OCI-M1 (cell line): ENCODE measurements at places on chromosomes 2 and 18.
A peak's percentile ranks its signal among the peaks of the same experiment; 100 is the strongest.

DNA sequence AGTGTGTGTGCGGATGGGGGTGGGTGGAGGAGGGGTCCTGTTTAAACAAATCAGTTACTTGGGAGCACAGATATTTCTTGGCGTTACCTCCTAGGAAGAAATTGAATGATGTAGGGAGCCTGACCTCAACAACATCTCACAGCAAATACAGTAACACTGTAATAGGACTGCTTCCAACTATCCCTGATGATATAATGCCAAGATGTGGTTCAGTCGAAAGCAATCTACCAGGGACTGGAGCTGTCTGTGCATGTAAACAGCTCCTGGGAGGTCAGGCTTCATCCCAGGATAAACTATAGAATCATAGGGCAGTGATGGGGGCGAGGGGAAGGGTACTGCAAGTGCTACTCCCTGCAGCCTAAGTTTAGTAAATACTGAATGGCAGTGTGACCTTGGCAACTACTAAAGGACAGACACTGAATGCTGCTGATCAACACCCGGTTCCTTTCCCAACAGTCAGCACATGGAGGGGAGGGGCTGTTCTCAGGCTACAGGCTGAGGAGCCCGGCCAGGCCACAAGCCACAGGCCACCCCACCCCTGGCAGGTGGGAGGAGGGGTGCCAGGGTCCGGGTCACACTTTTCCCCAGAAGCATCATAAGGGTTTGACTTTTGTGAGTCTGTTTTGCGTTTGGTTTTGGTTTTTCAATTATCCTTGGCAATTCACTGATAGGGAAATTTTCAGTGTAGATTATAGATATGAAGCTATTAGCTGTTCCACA lies 85.3 kb upstream of the ZNF397 start:
- peak; percentile 66 for DNase-seq

DNA sequence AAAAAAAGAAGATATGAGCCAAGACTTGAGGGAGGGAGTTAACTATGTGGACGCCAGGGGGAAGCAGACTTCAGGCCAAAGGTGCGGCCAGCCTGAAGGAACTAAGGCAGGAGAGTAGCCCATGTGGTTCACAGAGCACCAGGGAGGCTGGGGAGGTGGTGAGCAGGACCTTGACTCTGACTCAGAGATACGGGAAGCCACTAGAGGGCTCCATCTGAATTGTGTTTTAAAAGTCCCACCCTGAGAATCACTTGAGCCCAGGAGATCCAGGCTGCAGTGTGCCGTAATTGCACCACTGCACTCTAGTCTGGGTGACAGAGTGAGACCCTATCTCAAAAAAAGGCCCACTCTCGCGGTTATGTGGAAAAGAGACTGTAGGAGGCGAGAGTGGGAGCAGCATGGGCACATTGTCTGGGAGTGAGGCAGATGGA lies 12.3 kb downstream of the CEP192 start:
- peak; percentile 85 for DNase-seq

DNA sequence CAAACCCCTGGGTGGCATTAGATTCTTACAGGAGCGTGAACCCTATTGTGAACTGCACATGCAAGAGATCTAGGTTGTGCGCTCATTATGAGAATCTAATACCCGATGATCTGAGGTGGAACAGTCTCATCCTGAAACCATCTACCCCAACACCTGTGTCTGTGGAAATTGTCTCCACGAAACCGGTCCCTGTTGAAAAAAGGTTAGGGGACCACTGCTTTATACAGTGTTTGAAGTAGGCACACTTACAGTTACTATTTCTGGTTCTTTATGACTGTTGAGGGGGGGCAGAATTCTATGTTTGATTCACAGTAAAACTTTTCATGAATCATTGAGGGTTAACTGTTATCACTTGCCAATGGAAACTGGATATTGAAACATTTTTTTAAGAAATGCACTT lies 72.0 kb downstream of the RIF1 start:
- no peak for DNase-seq

DNA sequence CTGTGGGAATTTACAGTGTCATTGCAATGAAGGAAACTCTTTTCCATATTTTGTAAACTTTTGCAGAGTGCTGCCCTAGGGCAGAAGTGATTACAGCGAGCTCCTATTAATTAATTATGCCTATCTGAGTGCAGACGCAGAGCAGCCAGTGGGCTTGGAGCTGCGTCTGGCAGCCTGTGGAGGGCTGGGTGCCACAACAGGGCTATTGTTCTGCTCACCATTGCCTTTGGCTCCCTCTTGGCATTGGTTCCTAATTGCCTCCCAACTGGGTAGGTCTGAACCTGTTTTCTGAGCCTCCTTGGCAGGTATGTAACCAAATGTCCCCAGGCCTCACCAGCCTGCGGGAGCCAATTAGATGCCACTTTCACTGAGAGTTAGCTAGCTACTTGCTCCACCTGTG lies 25.6 kb upstream of the ITGB6 start:
- DNase-seq: no peak

DNA sequence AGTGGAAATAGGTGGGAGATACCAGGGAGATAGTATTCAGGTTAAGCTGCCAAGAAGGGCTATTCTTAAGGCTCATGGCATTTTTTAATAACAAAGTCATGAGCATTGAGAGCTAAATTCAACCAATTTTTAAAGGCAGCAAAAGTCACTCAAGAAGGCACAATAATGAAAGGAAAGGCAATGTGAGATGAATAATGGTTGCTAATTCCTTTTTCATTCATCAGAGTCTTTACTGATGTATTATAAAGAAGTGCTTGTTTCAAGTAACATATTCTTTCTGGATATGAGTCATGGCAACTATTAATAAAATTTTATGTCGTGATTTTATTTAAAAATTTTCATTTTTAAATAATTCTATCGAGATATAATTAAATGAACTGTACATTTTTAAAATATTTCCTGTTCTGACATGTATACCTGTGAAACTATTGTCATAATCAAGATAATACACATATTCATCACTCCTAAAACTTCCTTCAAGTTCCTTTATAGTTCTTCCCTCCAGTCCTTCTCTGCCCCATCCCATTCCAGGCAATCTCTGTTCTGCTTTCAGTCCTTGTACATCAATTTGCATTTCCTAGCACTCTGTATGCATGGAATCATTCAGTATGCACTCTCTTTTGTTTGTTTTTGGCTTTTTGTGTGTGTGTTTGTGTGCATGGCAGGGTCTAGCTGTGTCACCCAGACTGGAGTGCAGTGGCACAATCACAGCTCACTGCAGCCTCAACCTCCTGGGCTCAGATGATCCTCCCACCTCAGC lies 40.8 kb downstream of the VWC2L start:
- DNase-seq: no peak

DNA sequence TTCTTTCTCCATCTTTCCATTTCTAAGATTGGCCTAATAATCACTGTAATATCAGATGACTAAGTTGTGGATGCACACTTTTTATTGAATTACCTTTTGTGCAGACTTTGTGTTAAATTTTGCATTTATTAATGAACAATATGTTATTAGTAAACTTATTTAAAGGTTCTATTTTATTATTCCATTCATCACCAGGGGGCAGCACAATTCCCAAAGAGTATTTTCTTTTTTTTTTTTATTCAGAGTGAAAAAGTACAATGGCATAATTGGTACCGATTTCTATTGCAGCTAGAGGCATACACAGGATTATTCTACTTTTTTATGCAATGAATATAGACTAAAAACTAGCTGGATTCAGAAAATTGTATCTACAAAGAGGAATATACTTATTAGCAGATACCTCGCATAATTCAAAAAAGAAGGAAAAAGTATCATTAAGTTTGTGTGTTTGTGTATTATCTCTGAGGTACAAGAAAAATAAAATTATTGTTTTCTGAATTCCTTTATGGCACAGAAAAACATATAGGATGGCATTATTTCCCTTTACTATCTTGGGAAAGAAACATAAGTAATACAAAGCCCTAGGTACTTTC lies 390.6 kb downstream of the ERBB4 start:
- DNase-seq: peak; percentile 38

GRCh38 chr2:169036736-169037440 lies 5.8 kb upstream of the ABCB11 start:
- no peak for DNase-seq

DNA sequence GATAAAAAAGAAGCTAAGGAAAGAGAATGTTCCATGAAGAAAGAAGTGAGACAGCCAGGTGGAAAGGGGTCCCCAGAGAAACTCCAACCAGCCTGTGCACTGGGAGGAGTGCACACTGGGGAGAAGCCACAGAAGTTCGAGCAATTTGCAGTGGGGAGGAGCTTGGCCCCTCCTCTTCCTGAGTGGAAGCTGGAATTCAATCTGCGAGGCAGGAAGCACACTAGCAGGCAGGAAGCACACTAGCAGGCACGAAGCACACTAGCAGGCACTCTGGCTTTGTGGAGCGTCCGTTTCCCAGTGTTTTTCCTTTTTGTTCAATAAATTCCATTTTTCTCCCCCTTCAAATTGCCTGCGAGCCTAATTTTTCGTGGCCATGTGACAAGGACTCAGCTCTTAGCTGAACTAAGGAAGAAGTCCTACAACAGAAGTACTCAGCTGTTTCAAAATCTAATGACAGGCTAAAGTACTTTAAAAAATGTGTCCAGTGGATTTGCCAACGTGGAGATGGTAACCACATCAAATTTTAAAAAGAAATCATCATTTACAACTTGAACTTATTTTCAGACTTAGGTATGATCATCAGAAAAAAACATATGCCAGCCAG lies 21.4 kb upstream of the SPIRE1 start:
- no peak for DNase-seq

DNA sequence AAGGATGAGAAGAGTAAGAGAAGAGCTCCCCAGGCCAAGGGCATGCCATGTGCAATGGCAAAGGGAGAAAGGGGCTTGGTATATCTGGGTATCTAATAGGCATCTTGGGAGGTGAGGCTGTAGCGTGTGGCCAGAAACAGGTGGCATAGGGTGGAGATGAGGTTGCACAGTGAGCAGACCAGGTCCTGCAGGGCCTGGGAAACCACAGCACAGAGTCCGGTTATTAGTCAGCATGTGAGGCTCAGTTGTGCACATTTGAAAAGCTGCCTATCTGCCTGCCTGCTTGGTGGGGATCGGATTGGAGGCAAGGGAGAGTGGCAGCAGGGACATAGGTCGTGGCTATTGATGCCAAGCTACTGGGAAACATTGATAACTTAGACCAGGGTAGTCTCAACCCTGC lies 190.6 kb downstream of the TPGS2 start:
- no peak for DNase-seq

GRCh38 chr2:21019678-21020021 lies 24.2 kb downstream of the APOB start:
- no peak for DNase-seq

DNA sequence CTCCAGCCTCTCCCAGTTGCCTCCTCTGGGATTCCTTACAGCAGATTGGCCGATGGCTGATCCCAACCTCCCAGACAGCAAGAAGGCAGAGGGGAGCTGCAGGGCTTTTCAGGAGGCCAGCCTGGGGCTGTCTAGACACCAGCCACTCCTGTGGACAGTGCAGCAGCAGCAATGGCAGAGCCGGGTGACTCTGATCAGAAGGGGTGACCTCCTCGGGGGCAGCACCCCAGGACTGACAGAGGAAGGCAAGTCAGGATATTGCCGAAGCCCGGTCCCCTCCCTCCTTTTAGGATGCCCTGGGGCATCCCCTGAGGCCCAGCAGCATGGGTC lies 84.5 kb downstream of the INHBB start:
- no peak for DNase-seq

GRCh38 chr2:9991829-9992273 lies 40.4 kb downstream of the GRHL1 start:
- peak; percentile 61 for DNase-seq

DNA sequence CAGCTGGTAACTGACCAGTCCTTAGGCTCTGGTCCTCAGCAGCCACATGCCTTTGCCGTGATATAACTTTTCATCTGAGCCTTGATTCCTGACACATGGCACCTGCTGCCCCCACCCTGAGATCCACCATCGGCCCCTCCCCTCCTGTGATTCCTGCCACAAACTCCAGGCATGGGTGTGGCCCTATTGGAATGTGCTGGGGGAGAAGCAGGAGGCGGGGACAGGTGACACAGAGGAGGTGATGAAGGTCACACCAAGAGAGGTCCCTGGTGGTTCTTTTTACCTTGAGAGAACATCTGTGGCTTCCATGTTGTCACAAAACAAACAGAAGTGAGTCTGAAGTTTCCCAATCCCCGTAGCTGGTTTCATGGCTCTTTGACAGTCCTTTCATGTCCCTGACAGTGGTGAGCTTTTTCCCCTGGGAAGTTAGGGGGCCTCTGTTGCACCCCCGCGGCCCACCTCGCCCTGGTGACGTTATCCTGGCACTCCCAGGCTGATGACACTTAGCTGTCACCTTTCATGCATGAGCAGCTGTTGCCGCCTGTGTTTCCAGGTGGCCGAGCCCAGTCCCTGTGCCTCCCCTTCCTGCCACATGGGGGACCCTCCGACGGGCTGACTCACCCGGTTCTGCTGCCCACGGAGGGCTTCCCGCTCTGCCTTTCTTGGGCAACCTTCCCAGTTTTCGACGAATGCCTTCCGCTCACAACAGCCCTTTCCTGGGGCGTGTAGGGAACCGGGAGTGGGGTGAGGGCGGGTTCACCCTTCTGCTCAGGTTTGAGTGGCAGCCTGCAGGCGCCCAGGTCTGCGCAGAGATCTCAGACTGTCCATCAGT lies 66.3 kb upstream of the GLI2 start:
- no peak for DNase-seq

DNA sequence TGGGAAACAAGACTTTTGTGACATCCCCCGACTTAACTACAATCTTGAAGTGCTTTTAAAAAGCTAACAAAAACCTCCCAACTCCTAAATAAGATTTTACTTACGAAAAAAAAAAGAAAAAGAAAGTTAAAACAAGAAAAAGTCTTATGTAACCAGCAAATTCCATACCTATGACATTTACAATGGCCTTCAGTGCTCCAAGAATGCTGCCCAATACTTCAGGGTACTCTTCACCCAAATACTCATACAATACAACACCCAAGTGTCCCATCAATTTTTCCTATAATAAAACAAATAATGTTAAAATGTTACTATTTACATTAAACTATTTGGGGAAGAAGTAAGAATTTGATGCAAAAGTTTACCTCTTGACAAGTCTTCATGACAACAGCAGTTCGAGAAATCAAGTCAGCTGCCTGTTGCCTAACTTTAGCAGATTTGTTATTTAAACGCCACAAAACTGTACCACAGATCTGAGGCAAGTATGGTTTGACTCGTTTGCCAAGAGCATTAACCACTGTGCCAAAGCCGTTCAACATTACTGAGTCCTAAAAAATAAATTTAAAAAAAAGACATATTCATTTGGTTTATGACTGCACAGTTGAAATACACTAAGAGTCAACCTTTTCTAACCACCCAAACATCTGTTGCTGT lies 34.8 kb downstream of the SF3B1 start:
- DNase-seq: no peak

GRCh38 chr2:61288070-61288841 lies 126.3 kb downstream of the C2orf74 start:
- peak; percentile 98 for DNase-seq

DNA sequence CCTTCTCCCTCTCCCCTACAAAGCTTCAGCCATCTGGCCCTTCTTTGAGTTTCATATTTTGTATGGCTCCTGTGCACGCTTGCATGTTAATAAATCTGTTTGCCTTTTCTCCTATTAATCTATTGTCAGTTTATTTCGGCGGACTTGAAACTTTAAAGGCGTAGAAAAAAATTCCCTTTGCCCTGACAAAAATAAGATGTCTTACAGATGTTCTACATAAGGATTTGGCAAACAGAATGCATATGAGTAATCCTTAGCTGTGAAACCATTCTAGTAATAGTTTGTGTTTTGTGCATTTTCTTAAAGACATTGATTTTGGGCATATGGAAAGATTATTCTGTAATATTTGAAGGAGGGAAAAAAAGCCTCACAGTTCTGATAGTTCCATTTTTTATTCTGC lies 15.0 kb upstream of the BMPR2 start:
- no peak for DNase-seq

GRCh38 chr2:9740382-9741073 lies 102.7 kb upstream of the TAF1B start:
- no peak for DNase-seq

GRCh38 chr2:95401480-95401879 lies 1.0 kb upstream of the FAHD2A start:
- DNase-seq: no peak
